ENCODE measurements at places on chromosomes 7 and 10.

GRCh38 chr10:105559333-105560097, 918.4 kb downstream of the SORCS3 start:
- H3K4me3 ChIP-seq, result no peak overlapping the region
- H3K27ac ChIP-seq, result no peak overlapping the region
- no peaks in the 10 kb centered on the region for H3K27me3 ChIP-seq
- no peak for DNase-seq

DNA sequence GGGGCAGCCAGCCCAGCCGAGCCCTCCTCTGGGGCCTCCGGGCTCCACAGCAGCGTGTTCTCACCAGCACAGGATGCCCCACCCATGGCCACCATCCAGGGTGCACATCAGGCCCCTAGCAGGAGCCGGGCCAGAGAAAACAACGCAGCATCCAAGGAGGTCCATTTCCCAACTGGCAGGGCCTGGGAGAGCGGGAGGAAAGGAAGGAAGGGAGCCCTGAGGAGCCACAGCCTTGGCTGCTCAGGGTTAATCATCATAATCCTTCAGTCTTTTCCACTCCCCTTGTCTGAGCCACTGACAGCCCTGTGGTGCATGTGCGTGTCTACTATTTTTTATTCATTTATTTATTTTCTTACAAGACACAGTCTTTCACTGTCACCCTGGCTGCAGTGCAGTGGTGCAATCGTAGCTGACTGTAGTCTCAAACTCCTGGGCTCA, 3.6 kb downstream of the PLAC9 start:
- H3K4me1 ChIP-seq, result peaks cover 15% of the 10 kb centered on the region
- no peak overlapping the region for H3K4me3 ChIP-seq
- H3K36me3 ChIP-seq, result no peaks in the 10 kb centered on the region
- peak overlapping the region; percentile 30 for H3K27ac ChIP-seq
- no peaks in the 10 kb centered on the region for H3K27me3 ChIP-seq

DNA sequence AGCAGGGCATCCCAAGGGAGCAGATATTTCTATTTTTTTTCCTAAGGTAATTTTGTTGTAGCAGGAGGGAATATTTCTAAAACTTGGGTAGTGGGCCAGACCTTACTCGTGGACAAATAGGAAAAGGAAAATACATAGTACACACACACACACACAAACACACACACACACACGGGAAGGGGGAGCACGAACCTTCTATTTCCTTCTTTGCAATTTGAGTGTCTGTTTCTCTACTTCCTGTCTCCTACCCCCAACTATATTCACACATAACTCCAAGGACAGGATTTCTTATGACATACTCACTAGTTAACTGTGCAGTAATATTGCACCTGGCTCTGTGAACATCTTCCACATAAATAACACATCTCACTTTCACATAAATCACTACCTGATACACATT, 4.4 kb downstream of the LDB1 start:
- H3K4me3 ChIP-seq, result peak overlapping the region; percentile 62
- H3K27ac ChIP-seq, result peak overlapping the region; percentile 95
- no peak for DNase-seq
- peaks cover 9% of the 10 kb centered on the region for H3K36me3 ChIP-seq

DNA sequence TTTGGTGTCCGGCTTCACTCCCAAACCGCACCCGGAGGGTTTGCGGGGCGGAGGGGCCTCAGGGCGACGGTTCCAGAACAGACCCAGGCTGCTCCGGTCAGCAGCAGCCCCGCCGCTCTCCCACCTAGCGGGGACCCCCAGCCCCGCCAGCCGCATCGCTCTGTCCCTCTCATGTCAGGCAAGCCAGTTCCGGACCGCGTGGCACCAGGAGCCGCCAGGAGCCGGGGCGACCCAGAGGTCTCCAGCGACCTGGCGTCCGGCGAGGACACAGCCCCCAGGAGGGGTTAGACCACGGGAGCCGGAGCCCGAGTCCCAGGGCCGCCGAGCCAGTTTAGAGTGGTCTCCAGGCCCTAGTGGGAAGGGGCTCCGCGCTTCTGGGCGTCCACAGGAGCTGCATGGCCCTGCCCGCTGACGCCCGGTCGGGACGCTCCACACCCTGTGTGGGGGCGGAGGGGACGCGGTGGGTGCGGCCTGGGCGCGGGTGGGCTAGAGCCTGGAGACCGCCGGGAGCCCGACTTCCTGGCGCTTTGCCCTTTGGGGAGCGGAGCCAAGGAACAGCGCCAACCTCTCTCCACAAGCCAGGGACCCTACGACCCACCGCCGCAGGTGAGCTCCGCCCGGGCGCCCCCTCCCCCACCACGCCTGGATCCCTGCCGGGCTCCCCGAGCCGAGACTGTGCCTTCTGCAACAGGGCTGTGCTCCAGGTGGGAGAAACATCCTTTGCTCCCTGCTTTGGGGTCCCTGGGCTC, 43.4 kb downstream of the ZNF117 start:
- H3K4me3 ChIP-seq, result peak overlapping the region; percentile 46
- no peak overlapping the region for H3K27ac ChIP-seq
- H3K36me3 ChIP-seq, result no peaks in the 10 kb centered on the region

GRCh38 chr7:43018446-43018845, 86.3 kb downstream of the MRPL32 start:
- no peaks in the 10 kb centered on the region for H3K27me3 ChIP-seq
- H3K27ac ChIP-seq, result no peak overlapping the region
- no peaks in the 10 kb centered on the region for H3K36me3 ChIP-seq
